ENCODE measurements at places on chromosomes 2 and 18.

DNA sequence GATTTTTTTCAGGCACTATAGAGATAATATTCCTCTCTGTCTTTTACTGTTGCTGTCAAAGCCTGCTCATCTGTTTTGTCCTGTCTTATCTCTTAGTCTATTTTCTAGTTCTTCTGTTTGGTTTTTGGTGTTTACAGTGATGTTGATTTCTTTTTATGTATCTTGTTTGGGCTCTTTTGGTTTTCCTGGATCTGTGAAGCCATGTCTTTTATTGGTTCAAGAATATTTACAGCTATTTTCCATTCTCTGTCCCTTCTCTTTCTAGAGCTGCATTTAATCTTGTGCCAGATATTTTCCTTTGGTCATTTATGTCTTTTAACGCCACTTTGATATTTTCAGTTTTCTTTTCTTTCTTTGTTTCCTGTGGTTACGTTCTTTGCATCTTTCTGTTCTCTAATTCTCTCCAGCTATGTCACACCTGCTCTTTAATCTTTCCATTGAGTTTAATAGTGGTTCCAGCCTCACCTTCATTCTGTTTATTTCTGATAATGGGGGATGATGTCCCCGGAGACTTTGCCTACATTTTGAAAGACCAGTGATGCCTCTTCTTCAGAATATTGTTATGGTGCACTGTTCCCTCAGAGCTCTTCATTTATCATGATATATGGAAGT lies 32.0 kb downstream of the SMCHD1 start:
- no peak for DNase-seq

DNA sequence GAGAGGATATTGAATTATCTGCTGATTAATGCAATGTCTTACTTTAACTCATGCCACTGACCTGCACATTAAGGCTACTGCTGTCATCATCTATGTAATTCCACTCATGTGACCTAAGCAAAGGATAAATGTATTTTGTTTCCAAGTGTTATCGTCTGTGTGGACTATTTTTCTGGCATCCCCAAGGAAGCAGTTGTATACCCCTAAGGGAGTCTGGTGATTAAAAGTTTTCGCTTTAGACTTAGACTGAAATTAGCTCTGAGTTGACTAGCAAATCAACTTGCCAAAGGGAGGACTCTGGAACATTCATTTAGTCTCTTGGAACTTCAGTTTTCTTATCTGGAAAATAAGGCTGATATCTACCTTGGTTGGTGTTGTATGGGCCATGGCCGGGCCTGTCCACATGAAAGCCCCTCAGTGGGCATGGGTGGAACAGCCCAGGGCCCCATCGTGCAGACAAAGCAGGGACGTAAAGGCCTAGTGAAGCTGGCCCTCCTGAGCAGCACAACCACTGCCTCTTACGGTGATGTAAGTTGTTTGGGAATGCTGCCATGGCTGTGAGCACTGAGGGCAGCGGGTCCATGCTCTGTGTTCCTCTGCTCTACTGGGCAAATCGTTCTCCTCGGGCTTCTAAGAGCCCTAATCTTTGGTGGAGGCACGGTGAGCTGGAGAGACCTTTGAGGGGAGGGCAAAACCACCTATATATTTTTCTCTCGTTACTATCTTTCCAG lies 144.4 kb upstream of the RNF152 start:
- no peak for DNase-seq

DNA sequence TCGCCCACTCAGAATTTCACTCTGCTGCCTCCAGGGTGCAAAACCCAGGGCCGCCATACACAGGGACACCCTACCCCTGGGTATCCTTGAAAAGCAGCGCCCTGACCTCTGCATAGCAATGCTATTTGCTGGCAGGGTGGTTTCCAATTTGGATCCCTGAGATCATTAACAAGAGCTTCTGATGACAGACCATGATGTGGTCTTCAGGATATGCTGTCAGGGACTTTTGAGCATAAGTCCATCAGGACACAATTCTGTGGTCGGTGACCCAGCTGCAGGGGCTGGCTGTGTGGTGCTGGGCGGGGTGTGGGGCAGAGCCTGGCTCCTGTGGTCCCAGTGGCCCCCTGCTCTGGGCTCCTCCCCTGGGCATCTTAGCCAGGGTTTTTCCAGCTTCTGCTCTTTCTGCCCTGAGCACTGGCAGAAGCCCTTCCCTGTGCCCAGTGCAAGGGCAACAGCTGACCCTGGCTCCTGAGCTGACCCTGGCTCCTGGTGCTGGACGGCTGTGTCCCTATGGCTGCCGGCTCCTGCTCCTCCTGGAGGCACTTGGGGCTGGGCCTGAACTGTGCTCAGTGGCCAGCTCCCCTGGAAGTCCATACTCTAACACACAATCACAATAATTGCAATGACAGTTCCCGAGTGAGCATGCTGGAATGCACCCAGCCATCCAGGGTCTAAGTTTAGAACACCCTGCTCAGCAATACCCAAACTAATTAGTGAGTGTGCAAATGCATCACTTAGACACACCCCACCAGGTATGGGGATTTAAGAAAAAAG lies 271.5 kb downstream of the HDAC4 start:
- no peak for DNase-seq

DNA sequence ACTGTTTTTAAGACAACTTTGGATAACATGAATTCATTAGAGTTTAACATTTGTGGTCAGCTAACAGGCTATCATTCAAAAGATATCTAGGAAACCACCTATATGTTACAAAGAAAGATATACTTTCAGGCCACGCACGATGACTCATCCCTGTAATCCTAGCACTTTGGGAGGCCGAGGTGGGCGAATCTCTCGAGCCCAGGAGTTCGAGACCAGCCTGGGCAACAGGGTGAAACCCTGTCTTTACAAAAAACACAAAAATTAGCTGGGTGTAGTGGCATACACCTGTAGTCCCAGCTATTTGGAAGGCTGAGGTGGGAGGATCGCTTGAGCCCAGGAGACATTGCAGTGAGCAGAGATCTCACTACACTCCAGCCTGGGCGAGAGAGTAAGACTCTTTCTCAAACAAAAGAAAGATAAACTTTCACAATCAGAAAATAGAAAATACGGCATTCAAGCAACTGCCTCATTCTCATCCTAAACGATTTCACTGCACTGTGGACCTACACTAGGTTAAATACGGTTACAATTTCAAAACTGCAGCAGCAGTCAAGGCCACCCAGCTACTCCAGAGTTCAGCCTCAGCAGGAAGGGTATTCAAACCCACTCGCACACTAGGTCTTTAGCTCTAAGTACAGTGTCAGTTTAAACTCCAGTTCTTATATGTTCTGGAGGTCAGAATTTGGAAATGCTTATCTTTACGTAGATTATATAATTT lies 250.0 kb upstream of the SLC39A10 start:
- no peak for DNase-seq

DNA sequence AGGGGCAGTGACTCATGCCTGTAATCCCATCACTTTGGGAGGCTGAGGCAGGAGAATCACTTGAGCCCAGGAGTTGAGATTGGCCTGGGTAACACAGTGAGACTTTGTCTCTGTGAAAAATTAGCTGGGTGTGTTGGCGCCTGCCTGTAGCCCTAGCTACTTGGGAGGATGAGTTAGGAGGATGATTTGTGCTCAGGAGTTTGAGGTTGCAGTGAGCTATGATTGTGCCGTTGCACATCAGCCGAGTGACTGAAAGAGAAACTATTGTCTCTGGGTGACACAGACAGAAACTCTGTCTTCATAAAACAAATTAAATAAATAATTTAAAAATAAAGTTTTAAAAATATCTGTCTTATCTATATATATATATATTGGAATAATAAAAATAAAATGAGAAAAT lies 1844.6 kb upstream of the PIK3C3 start:
- no peak for DNase-seq

DNA sequence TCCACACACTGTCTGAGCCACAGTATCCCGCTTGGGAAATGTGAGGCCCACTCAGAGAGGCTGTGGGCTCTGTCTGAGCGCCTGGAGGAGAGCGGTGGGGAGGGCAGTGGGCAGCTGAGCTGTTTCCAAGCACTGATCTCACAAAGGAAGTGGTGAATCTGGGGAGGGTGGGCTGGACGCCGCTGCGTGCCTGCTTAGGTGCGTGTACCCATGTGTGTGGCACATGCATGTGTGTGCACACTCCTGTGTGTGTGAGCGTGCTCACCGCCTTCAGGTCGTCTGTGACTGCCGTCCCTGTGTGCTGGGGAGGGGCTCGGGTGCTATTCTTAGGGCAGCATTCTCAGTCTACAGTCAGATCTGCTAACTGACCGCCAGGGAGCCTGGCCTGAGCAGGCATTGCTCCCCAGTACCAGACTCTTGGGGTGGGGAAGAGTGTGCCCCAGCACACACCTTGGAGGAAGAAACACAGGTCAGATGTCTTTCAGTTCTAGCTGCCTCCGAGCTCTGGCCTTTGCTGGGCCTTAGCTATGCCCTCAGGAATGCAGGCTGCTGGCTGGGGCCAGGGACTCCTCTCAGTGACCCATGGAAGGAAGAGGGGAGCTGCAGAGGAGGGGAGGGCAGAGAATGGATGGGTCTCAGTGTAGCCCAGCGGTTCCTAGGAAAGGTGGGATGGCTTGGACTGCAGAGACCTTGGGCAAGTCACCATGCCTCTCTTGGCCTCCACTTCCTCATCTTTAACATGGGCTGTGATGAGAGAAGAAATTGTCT lies 31.4 kb downstream of the KCNIP3 start:
- peak; percentile 64 for DNase-seq

GRCh38 chr2:216792222-216793021 lies 67.4 kb downstream of the TNP1 start:
- DNase-seq, result peak; percentile 70

GRCh38 chr2:112000399-112001135 lies 54.5 kb upstream of the TMEM87B start:
- no peak for DNase-seq

DNA sequence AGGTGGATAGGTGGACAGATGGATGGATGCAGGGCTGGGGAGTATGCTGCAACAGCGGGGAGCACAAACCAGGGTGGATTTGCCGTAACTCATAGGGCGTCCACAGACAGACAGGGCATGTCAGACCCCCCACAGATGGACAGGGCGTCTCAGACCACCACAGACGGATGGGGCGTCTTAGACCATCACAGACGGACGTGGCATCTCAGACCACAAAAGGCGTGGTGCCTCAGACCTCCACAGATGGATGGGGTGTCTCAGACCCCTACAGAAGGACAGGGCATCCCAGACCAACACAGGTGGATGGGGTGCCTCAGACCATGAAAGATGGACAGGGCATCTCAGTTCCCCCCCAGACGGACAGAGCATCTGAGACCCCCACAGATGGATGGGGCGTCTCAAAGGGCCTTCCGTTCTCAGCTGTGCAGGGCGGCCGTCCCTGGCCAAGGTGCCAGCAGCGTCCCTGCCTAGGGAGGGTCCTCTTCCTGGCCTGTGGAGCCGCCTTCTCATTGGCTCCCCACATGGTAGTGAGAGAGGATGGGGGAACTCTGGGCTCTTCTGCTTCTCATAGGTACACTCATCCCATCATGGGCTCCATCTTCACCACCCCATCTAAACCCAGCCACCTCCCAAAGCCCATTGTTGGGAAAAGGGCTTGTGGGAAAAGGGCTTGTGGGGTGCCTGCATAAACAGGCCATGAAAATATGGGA lies 2.1 kb downstream of the ANKMY1 start:
- no peak for DNase-seq

GRCh38 chr2:233816334-233816733 lies 38.0 kb downstream of the HJURP start:
- no peak for DNase-seq

GRCh38 chr2:120887741-120888231 lies 152.1 kb downstream of the GLI2 start:
- peak; percentile 75 for DNase-seq

DNA sequence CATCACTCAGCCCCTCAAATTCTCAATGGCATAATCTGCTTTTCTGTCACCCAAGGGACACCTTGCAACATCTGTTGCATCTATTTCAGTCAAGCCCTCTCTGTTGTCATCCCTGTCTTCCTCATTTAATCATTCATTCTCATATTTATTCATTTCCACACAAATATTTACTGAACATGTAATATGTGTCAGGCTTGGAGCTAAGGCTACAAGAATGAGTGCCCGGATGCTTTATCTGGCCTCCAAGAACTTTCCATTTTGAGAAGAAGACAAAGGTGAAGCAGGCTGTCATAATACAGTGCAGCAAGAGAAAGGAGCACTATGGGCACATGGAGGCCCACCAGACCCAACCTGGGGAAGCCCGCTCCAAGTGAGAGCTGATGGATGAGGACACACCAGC lies 15.6 kb downstream of the IL18RAP start:
- DNase-seq, result no peak

- no peak for DNase-seq
Measured at GRCh38 chr2:37456479-37456878, 112.0 kb downstream of the QPCT start.

DNA sequence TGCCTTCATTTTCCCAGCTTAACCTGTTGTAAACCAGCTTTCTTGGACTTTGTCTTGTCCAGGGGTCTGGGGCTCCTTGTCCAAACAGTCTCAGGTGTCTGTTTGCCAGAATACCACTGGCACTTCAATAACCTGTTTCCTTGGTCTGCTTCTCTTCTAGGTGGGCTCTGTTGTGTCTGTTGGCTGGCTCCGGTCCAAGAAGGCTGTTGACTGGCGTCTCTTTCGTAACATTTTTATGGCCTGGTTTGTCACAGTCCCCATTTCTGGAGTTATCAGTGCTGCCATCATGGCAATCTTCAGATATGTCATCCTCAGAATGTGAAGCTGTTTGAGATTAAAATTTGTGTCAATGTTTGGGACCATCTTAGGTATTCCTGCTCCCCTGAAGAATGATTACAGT lies 17.0 kb downstream of the SLC20A1 start:
- DNase-seq, result no peak

Measured in astrocyte of the hippocampus (primary cell).